Astrocyte of the cerebellum (primary cell): ENCODE measurements at places on chromosomes 5 and 9.
A peak's percentile ranks its signal among the peaks of the same experiment; 100 is the strongest.

DNA sequence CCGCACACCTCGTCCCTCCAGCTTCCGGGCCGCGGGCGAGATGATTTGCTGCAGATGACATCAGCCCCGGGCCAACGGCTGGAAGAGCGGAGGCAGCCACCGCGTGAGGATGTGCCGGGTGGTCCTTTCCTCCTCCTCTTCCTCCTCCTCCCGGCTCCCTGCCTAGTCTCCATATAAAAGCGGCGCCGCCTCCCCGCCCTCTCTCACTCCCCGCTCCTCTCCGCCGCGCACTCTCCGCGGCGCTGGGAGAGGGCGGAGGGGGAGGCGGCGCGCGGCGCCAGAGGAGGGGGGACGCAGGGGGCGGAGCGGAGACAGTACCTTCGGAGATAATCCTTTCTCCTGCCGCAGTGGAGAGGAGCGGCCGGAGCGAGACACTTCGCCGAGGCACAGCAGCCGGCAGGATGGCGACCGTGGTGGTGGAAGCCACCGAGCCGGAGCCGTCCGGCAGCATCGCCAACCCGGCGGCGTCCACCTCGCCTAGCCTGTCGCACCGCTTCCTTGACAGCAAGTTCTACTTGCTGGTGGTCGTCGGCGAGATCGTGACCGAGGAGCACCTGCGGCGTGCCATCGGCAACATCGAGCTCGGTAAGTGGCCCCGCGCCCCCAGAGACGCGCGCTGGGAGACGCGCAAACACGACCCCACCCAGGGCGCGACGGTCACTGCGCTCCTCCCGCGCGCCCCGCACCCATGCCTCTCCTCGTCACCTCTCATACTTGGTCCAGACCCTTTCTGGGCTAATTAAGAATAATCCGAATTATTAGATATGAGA, at the start of gene MAP1B:
Gene MAP1B, plus strand, starts transcription at position 345 of the 770 bp plus-strand sequence. Its CDS starts 57 bp downstream, at position 402.
- no peak for DNase-seq

DNA sequence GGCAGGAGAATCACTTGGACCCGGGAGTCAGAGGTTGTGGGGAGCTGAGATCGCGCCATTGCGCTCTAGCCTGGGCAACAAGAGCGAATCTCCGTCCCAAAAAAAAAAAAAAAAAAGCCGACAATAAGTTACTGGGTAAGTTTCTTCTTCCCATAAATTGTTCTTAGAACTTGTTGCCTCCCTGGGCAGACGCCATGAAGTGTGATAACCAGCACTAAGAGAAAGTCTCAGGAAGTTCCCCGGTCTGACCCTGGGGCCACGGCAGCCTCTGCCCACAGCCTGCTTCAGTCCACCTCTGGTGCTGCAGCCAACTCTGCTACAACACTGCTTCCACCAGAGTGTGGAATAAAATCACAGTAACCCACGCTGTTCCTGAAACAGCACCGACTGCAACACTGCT, 19.1 kb downstream of the LPCAT1 start:
- no peak for DNase-seq

GRCh38 chr9:119537138-119537537, 167.9 kb upstream of the BRINP1 start:
- no peak for DNase-seq

- no peak for DNase-seq
These were observed 37.3 kb downstream of the YIPF5 start for GRCh38 chr5:144133050-144133633.

DNA sequence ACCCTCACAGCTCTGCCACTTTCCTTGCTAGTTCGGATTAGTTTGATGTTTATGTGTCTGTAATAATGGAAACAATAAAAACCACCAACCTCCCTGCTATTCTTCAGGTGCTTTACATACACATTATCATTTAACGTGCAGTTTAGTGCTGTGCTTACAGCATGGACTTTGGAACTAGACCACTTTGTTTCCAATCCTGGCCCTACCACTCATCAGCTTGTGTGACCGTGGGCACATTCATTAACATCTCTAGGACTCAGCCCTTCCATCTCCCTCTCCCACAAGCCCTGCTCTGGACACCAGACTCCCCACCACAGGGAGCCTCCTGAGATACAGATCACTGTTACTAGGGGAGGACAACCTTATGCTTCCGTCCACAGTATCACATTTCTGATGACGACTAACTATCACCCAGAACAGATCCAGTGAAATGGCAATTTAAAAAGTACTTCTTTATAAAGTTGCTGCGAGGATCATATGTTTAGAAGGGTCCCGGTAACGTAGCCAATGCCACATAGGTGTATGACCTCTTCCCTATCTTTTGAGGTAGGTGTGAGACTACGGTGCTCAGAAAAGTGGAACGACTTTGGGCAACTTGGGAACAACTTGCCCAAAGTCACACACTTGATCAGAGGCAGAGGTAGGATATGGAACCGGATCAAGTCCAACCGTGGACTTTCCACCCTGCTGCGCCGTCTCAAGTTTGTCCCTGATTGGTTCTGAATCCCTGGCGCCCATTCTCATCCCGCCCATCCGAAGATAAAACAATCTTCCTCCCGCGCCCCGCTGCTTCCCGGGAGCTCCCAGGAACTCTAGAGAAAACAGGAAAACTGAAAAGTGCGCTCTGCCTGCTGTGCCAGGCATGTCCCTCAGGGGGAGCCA, 132.4 kb upstream of the NIPBL start:
- DNase-seq: peak; percentile 19

DNA sequence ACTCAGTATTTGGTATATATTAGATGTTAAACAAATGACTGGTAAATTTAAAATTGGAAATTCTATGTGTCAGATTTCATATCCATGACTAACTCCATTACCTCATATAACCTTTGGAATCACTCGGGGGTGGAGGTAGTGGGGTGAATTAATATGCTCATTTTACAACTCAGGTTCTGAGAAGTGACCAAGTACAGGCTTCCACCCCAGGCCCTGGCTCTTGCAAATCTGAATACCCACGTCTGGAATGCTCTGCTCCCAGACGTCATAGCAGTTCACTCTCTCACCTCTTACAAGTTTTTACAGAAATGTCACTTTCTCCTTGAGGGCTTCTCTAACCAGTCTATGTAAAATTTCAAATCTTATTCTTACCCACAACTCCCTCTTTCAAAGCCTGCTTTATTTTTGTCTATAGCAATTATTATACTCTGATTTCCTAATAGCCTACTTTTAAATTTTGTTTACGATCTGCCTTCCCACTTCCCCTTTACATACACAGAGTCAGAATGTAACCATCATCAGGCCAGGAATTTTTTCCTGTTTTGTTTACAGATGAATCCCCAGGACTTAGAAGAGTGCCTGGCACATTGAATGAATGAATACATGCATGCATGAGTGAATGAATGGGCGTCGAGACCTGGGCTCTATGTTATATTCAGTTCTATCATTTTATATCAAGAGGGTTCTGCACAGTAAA, 134.1 kb upstream of the IFNE start:
- DNase-seq: peak; percentile 93

GRCh38 chr5:32003981-32004380, 170.1 kb downstream of the GOLPH3 start:
- no peak for DNase-seq

DNA sequence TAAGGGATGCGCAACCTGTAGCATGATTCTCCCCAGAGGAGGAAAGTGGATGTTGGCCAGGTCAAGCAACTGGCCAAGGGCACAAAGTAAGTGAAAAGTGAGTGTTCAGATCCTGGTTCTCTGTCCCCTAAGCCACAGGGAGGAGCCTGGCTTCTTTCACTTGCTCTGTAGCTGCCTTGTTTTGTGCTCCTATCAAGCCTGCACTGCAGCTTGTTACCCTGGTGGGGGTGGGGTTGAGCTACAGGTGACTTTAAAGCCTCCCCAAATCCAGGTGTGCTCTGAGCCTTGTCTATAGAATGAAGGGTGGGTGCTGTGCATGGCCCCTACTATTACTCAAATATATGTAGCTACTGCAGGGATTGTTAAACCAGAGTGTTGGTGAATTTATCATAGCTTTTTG, 32.9 kb downstream of the RALGPS1 start:
- no peak for DNase-seq

- DNase-seq: no peak
These were observed 22.5 kb upstream of the RAD23B start for GRCh38 chr9:107260437-107261081.
